ENCODE measurements at places on chromosomes 16 and 17.

GRCh38 chr17:15267996-15268395 lies 2.9 kb upstream of the PMP22 start:
- DNase-seq = no peak

DNA sequence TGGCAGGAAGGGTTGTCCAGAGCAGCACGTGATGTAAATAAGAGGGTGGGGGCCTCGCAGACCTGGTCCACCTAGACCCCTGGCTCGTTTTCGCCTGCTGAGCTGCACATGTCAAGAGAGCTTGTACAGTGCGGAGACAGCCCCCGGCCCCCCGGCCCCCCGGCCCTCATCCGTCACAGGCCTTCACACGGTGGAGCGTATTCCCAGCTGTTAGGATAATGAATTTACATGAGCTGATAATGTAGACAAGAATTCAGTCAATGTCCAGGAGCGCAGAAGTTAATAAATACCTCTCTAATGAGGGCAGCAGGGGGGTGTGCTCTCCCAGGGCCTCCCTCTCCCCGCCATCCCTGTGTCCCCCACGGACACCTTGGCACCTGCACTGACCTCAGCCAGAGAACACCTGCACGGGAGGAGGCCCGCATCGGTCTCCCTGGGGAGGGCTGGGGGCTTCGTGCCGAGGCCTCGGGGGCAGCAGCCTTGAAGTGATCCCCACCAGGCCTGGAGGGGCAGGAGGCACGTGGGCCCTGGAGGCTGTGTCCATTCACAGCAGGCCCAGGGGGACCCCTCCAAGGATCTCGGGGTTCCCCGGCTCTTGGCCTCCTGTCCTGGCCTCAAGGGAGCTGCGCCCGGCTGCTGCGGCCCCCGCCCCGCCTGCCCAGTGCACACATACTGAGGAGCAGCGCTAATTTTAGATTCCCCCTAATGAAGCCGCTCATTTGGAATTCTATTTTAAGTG lies 14.6 kb downstream of the GSE1 start:
- DNase-seq = no peak

GRCh38 chr17:53191878-53192277 lies 630.8 kb upstream of the KIF2B start:
- no peak for DNase-seq

GRCh38 chr16:54436346-54436745 lies 149.8 kb upstream of the IRX3 start:
- DNase-seq = no peak

DNA sequence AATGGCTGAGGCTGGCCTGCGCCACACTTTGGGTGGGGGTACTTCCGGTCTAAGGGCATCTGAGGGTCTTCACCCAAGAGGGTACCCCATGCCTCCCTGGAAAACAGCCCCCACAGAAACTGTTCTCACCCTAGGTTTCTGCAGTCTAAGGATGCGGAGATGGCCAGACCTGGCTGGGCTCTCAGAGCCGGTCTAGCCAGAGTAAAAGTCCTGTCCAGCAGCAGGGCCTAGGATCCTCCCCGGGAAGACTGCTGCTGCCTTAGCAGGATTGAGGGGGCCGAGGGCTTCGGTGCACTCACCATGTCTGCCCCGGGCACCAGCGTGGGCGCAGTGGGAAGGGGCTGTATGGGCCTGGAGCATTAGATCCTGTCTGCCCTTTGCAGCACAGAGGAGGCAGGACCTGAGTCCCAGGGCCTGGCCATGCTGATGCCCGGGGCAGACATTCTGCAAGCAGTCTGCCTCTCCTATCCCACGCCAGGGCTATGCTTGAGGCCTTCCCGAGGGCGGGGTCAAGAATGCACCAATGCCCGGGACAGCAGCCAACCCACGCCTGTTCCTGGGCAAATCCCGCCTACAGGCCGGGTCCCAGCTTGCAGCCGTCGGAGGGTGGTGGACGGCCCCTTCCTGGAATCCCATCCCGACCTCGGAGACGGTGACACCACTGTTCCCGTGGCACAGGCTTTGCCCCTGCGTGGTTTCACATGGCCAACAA lies 54.7 kb downstream of the CBFA2T3 start:
- DNase-seq = peak; percentile 67

DNA sequence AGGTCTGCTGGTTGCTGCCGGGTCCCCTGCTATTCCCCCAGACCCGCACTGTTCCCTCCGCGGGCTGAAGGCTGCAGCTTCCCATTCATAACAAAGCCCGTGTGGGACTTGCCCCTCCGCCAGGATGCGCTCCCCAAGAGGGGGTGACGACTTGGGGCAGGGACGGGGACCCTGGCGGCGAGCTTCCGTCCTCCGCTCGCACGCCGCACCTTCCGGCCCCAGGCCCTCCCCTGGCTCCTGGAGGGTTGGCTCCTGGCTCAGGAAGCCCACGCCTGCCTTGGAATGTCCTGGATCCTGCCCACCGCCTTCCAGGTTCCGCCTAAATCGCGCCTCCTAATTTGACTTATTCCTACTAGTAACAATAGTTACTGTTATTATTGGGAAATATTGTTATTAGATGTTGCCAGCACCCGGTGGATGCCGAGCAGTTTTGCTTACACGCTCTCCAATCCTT lies 1.1 kb upstream of the TFAP4 start:
- no peak for DNase-seq

DNA sequence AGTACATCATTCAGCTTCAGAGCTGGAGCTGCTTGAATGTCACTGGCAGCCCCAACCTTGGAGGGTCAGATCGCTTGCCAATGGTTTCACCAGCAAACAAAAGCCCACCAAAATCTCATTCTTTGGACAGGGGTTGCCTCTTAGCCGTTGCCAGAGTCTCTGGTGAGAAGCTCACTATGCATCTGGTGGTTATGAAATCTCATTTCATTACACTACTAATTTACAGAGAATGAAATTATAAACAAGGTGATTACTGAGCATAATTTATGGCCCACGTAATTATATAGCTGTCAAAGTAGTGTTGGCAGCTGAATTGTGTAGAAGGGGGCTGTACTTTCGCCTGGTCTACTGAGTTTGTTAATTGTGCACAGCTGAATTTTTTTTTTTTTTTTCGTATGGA lies 688.9 kb upstream of the KIF2B start:
- DNase-seq = no peak

GRCh38 chr17:19005137-19005773 lies 691 bp upstream of the FAM83G start:
- no peak for DNase-seq

- no peak for DNase-seq
These were observed 398.5 kb downstream of the ZFHX3 start for GRCh38 chr16:72649254-72649944.

DNA sequence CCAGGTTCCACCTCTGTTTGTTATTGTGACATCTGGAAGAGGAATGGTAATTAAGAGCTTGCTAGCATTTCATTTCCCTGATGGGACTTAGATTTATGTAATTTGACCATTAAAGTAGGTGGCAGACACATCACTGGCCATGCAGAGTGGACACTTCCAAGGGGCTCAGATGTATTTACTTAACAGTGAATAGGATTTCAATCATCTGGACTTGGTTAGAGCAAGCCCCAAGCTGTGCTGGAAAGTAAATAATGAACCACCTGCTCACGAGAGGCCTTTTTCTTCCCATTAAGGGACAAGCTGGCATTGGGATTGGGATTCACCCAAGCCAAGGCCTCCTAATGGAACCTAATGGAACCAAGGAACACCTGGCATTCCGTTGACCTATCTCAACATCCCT lies 395.3 kb downstream of the HS3ST4 start:
- DNase-seq = no peak

- no peak for DNase-seq
These were observed 75.7 kb downstream of the SPAG9 start for GRCh38 chr17:51044976-51045375.

GRCh38 chr16:57303910-57304168 lies 19.4 kb upstream of the PLLP start:
- no peak for DNase-seq

DNA sequence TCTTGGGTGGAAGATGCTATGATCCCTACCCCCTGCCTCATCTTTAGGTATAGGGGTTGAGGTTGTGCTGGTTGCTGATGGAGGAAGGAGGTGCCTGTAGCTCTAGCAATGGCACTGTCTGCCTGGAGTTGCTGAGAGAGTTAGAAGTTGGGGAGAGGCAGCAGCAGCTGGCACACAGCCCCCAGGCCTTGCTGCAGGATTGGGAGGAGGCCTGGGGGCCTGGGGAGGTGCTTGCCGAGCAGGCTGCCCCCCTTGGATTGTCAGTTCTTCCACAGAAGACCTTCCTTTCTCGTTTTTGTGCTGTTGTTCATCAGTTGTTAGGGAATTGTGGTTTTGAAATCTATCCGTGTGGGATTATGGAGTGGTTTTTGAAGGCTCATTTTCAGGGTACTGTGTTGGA lies 52.9 kb downstream of the SEC14L1 start:
- no peak for DNase-seq

GRCh38 chr16:11596572-11597226 lies 10.0 kb upstream of the LITAF start:
- DNase-seq = no peak

DNA sequence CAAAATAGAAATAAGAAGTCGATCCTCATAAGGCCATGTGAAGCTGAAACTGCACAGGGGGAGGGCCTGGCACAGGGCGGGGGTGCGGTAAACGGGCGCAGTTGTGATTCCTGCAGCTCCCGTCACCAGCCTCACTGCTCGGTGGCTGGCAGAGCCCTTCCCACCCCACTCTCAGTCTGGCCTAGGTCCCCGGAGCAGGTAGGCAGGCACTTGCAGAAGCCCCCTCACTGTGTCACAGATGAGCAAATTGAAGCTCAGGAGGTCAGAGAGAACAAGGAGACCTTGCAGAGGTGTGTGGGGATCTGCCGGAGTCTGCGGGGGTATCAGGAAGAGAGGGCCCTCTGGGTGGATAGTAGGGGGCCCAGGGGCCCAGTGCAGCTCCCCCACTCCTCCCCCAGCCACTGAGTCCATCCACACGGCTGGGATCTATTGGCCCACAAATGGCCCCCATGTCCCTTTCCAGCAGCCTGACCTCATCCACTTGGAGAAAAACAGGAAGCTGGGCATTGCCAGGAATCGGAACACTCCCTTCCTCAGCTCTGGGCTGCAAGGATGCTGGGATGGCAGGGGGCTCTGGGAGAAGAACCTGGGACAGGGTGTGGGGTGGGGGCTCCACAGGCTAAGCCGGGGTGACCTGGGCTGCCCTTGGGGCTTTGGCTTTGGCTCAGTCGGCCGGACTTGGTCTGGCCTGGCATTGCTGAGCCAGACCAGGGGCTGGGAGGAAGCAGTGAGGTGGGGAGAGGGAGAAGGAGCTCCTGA lies 21.4 kb upstream of the MAP3K14 start:
- DNase-seq = no peak

DNA sequence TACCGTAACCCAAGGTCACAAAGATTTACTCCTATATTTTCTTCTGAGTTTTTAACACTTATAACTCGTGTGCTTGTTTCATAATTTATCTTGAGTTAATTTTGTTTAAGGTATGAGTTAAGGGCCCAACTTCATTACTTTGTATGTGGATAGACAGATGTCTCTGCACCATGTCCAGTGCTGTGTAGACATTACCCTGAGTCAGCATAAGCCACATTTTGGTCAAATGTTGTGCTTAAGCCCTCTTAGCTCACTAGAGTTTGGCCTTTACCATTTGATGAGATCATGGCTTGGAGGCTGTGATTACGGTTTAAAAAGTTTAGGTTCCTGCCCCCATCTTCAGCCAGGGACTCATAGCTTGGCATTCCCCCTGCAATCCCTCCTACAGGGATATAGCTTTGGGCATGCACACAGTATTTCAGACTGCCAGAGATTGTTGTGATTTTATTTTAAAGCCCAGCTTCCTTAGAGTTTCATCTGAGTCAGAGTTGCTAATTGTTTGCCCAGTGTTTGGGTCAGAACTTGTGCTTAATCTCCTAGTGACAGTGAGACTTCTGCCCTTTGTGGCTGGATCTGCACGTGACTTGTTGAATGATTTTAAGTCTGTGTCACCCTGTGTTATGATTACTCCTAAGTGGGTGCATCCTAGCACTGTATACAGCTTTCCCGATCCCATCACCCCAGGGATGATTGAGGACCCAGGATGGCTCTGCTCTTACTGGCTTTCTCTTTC lies 393.1 kb downstream of the CNTNAP4 start:
- no peak for DNase-seq

GRCh38 chr17:78748730-78749317 lies 33.2 kb downstream of the CYTH1 start:
- DNase-seq = no peak

DNA sequence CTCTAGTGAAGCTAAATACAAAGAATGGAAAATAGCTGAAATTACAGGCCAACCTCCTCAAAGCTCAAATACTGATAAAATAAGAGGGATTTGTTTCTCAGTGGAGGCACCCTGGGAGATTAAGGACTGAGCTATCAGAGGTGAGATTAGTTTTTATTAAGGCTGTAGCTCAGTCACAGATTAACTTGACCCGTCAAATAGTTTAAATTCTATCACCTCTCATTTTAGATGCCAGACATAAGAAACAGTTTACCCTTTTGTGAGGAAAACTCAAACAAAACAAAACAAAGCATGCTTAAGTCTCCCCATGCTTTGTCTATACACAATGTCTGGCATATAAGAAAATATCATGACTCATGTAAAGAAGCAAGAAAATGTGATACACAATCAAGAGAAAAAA lies 208.3 kb upstream of the PMFBP1 start:
- DNase-seq = no peak

DNA sequence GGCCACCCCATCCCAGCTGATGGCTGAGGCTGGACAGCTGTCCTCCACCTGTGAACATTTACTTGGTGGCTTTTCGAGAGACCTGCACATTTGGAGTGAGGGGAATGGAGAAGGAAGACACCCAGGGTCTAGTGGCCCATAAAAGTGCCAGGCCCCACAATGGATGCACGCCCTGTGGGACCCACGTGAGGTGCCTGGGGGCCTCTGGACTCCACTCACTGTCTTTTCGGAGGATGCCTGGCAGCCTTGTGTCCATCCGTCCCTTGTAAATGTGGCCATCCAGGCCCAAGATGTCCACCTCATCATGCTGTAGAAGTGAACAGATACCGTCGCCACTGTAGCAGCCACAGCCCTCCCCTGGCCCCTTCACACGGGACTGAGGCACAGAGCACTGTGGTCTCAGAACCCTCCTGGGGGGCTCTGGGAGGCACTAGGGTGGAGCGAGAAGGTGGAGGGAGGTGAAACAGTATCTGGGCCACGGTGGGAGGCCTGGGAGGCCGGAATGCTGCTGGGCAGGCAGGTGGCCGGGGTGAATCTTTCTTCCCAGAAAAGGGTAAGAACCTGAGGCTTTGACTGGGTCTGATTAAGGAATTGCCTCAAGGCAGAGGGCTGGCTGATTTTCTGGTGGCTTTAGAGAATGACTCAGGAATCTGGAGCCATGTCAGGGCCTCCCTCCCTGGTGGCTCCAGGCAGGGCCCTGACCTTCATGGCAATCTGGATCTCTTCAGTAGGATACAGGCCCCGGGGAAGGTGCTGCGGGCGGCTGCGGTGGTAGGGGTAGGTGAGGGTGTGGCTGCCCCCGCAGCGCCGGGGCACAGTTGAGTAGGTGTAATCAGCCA lies 11.5 kb downstream of the UBALD2 start:
- no peak for DNase-seq

DNA sequence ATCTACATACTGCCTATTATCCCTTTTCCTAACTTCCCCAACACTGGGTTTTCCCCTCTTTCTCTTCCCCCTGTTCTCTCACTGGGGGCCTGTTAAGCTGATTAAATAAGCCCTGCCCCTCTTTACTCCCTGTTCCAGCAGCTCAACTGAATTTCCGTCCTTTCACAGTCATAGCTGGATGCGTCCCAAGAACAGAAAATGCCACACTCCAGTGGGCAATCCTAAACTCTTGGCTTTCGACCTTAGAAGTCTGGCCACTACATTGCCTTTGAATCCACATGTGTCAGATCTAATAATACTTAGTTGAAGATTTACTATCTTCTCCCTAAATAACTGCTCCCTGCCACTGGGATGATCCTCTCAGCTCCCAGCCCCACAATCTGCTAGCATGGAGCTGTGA lies 34.5 kb downstream of the KCNJ16 start:
- DNase-seq = no peak

- DNase-seq = no peak
These were observed 447.1 kb upstream of the CDH5 start for GRCh38 chr16:65919145-65919985.
